GM23248 (cell line): ENCODE measurements at places on chromosomes 7 and 10. TPM values are rescaled to one million over a fixed set of nuclear protein-coding genes. Genes with fewer than 3 reads are reported as not detected.

DNA sequence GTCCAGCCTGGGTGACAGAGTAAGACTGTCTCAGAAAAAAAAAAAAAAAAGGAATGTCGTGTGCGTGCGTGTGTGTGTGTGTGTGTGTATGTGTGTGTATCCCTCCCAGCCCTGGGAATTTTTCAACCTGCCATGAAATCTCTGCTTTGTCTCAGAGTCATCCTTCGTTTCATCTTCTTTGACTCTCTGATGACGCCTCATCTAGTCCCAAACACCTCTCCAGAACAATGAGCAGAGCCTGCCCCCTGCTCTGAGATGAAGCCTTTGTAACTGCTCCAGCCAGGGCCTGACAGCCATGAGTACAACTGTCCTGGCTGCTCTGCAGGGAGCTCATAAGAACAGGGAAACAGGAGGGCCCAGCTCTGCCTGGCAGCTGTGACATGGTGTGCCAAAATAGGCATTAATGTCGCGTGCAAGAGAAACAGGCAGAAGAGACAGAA lies 149.5 kb downstream of the FAM107B start:
- H3K27me3 ChIP-seq: 0 out of 2 replicates have a peak, but pooled peaks cover 6% of the 10 kb centered on the region
- H3K27ac ChIP-seq: no peak overlapping the region
- H3K4me1 ChIP-seq: 0 out of 2 replicates have a peak, but pooled peaks cover 4% of the 10 kb centered on the region

GRCh38 chr7:51160990-51161615 lies 155.5 kb downstream of the COBL start:
- no peaks in the 10 kb centered on the region for H3K36me3 ChIP-seq
- peaks cover 19% of the 10 kb centered on the region for H3K27me3 ChIP-seq
- H3K4me1 ChIP-seq: no peaks in the 10 kb centered on the region
- no peak overlapping the region for H3K4me3 ChIP-seq
- peak; percentile 79 for DNase-seq

DNA sequence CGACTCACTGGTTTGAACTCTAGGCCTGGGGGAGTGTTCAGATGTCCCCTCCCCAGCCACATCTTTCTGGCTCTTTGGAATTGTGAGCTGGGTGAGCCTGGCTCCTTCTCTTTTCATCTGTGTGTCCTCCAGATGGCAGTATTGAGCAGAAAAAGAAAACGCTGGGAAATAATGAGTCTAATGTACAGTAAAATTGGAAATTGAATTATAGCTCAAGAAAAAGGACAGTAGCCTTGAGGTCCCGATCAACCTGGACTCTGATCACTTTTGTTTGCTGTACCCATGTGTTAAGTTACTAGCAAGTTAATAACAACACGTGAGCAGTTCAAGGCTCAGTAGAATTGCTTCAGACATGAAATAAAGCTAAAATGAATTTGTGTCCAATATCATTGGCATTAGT lies 77.9 kb downstream of the SNX10 start:
- H3K36me3 ChIP-seq: no peaks in the 10 kb centered on the region
- peak; percentile 63 for DNase-seq
- H3K27ac ChIP-seq: no peak overlapping the region
- H3K27me3 ChIP-seq: peaks cover 46% of the 10 kb centered on the region
- H3K4me3 ChIP-seq: no peak overlapping the region

DNA sequence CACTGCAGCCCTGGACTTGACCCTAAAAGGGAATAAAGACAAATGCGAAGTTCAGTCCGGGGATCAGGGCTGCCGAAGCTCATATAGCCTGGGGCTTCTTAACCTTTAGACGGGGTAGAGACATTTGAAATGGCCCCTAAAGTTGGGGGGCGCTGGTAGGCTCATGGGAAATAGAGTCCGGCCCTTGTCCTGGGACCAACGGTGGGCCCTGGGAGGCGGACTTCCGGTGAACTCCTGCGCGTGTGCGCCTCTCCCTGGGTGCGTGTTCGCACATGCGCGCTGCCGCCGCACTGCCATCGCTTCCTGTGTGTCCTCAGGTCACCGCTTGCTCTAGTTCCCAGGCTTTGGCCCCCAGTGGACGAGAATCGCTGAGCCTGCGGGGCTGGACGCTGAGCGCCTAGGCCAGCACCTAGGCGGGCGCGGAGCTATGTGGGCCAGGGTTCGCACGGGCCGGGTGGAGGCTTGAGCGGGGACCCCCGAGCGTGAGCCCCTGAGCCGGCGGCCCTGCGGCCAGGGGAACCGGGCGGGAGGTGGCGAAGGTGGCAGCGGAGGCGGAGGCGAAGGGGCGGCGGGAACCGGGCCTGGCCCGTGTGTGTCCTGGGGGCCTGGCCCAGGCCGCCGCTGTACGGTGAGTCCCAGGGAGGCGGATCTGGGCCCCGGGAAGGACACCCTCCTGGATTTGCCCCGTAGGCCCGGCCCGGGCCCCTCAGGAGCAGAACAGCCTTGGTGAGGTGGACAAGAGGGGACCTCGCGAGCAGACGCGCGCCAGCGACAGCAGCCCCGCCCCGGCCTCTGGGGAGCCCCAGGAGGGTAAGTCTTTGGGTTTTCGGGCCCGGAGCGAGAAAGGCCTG lies 23.0 kb upstream of the ZNF12 start:
- H3K4me1 ChIP-seq: peaks cover 18% of the 10 kb centered on the region; the same call in 1 of the 2 replicates
- H3K27me3 ChIP-seq: no peaks in the 10 kb centered on the region

- H3K4me1 ChIP-seq: no peaks in the 10 kb centered on the region
- peaks cover 23% of the 10 kb centered on the region; the same call in 1 of the 2 replicates for H3K27me3 ChIP-seq
- H3K36me3 ChIP-seq: no peaks in the 10 kb centered on the region
- no peak overlapping the region for H3K27ac ChIP-seq
- H3K4me3 ChIP-seq: no peak overlapping the region
- DNase-seq: no peak
Observed at GRCh38 chr7:51055039-51055840, 261.4 kb downstream of the COBL start.

DNA sequence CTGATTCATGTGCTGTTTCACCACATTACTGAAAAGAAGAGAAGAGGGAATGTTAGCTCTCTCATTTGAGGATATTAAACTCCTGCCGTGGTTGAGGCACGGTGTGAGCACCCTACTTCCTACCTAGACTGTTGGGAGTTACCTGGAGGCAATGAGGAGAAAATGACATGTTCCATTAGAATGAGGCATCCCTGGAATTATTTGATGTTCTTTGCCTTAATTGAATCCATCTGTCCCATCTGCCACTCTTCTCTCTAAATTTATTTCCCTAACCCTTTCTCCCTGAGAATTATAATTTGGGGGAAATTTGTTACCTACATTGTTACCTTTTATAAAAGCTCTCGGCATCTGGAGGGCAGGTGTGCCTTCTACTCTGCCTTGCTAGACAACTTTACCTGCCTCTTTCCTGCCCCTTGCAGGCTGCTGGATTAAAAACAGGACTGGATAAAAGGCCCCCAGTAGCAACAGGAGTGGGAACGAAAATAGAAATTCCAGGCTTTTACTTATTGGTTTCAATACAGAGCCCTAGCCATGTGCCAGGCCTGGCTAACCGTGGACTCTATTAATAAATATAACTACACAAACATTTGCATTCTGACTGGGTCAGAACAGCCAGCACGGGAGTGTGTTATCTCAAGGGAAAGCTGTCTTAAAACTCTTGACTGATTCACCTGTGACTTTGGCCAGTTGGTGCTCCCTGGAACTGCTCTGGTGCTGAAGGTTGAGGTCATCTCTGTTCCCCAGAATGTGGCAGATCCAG lies 4.4 kb upstream of the ATXN7L1 start:
- H3K4me1 ChIP-seq: peaks cover 8% of the 10 kb centered on the region; the same call in 1 of the 2 replicates
- no peaks in the 10 kb centered on the region for H3K27me3 ChIP-seq
- no peak overlapping the region for H3K27ac ChIP-seq
- peak; percentile 19 for DNase-seq

DNA sequence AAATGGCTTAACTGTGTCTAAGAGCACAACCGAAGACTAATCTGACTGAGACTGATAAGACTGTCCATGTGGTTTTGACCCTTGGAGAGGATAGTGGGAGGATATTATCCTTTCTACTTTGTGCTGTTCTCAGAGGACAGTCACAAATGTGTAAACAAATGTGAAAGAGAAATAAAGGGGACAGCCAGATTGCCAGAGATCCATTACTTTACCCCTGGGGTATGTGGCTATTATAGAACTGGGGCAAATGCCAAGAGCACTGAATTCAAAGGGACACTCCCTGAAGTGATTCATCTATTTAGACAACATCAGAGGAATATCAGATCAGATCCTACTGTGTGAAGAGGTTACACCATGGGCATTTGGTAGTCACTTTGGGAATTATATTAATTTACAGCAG lies 154.7 kb downstream of the RNLS start:
- no peak overlapping the region for H3K27ac ChIP-seq
- H3K4me1 ChIP-seq: peaks cover 11% of the 10 kb centered on the region

- no peaks in the 10 kb centered on the region for H3K4me1 ChIP-seq
- no peaks in the 10 kb centered on the region for H3K36me3 ChIP-seq
- H3K27me3 ChIP-seq: no peaks in the 10 kb centered on the region
- no peak for DNase-seq
- no peak overlapping the region for H3K27ac ChIP-seq
- no peak overlapping the region for H3K4me3 ChIP-seq
Observed at GRCh38 chr10:132927824-132928223, 14.5 kb downstream of the CFAP46 start.

DNA sequence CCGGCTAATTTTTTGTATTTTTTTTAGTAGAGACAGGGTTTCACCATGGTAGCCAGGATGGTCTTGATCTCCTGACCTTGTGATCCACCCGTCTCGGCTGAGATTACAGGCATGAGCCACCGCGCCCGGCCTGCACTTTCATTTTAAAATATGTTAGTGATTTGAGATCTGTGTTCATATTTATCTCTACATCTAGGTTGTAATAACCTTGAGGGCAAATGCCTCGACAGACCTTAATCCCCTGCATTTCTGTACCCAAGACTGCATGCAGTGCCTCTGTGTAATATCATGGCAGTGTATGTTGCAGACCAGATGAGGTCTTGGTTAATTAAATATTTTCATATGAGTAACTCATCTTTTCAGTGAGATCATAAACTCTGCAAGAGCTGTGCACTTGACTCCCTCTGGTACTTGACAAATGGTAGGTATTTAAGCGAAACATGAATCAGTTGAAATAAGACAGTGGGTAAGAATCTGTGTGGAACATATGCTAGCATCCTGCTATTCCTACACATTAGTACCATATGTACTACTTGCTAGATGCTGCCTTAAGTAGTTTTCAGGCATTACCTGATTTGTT lies 673.9 kb upstream of the ANKRD30A start:
- H3K36me3 ChIP-seq: no peaks in the 10 kb centered on the region
- DNase-seq: peak; percentile 30
- peaks cover 37% of the 10 kb centered on the region for H3K4me1 ChIP-seq
- peak overlapping the region; percentile 47; the same call in 1 of the 2 replicates for H3K27ac ChIP-seq
- no peaks in the 10 kb centered on the region for H3K27me3 ChIP-seq

- H3K4me3 ChIP-seq: no peak overlapping the region
- no peak for DNase-seq
- H3K27me3 ChIP-seq: no peaks in the 10 kb centered on the region
- no peaks in the 10 kb centered on the region for H3K36me3 ChIP-seq
- no peak overlapping the region for H3K27ac ChIP-seq
Observed at GRCh38 chr7:18290223-18290622, 205.3 kb upstream of the HDAC9 start.

- peak overlapping the region; percentile 72 for H3K27ac ChIP-seq
- H3K36me3 ChIP-seq: peaks cover 47% of the 10 kb centered on the region
- peaks cover 33% of the 10 kb centered on the region for H3K4me1 ChIP-seq
- H3K4me3 ChIP-seq: no peak overlapping the region
- H3K27me3 ChIP-seq: no peaks in the 10 kb centered on the region
Observed at GRCh38 chr10:99711129-99711719, 20.7 kb downstream of the COX15 start.

DNA sequence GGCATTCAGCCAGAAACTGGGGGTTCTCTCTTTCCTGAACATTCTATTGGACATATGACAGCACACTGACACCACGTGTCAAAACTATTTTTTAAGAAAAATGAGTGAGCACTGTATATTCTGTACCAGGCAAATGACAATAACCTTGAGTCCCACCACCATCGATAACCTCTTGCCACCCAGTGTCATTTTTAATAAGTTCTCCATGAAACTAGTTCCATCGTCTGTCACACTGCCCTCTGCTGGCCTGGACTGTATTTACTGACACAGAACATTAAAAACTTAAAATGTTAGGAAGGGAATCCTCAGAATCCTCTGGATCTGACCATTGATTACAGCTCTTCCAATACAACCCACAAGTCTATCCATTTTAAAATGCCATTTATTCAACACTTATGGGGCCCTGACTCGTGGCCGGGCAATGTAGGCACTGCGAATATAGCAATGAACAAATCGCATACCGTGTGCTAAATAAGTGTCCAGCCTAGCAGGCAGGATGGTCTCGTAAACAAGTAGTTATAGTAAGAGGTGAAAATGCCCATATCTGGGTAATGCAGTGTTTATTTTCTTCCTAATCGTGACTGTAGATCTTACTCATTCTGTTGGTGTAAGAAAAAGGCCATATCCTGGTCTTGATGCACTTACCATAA lies 35.9 kb upstream of the CACNB2 start:
- no peak overlapping the region for H3K4me3 ChIP-seq
- H3K27ac ChIP-seq: no peak overlapping the region
- DNase-seq: peak; percentile 58
- no peaks in the 10 kb centered on the region for H3K27me3 ChIP-seq
- no peaks in the 10 kb centered on the region for H3K4me1 ChIP-seq

GRCh38 chr10:78515038-78515872 lies 481.6 kb downstream of the RPS24 start:
- no peaks in the 10 kb centered on the region for H3K36me3 ChIP-seq
- no peak overlapping the region for H3K4me3 ChIP-seq
- DNase-seq: peak; percentile 52
- H3K27me3 ChIP-seq: no peaks in the 10 kb centered on the region
- peaks cover 14% of the 10 kb centered on the region for H3K4me1 ChIP-seq

DIP2C gene
- total RNA-seq: 10.2 and 12.0 TPM in 2 replicates

EPO gene
- total RNA-seq: not detected in 2 replicates

BEND7 gene
- 5.8 and 6.4 TPM in 2 replicates for total RNA-seq

UNCX gene
- total RNA-seq: not detected in 2 replicates

HYAL4 gene
- not detected in 2 replicates for total RNA-seq

C10orf105 gene
- not detected in 2 replicates for total RNA-seq

HOXA2 gene
- not detected in 2 replicates for total RNA-seq
